ENCODE measurements at places on chromosomes 4 and X.
A peak's percentile ranks its signal among the peaks of the same experiment; 100 is the strongest.

DNA sequence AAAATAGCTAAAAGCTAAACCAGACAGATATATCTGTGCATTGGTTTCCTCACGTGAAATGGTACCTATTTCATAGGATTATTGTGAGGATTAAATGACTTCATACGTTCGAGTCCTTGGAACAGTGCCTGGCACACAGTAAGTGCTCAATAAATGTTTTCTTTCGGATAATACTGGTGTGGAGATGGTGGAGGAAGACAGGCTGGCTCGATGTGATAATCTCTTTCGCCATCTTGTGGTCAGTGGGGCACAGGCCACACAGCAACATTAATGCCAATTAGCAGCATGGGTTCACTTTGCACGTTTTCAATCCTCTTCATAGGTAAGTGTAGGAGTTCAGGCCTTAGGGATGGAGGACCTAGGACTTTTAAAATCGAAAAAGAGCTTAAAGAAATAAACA lies 9.3 kb downstream of the PAGE4 start:
- DNase-seq, result no peak

- no peak for DNase-seq
Observed at GRCh38 chr4:101762534-101762933, 28.0 kb upstream of the BANK1 start.

- DNase-seq, result peak; percentile 78
Observed at GRCh38 chr4:24105327-24106038, 215.6 kb upstream of the PPARGC1A start.

- DNase-seq, result no peak
Observed at GRCh38 chr4:76725039-76725438, 172.9 kb downstream of the SOWAHB start.

GRCh38 chr4:37827030-37827685 lies 672 bp downstream of the PGM2 start:
- DNase-seq, result no peak

DNA sequence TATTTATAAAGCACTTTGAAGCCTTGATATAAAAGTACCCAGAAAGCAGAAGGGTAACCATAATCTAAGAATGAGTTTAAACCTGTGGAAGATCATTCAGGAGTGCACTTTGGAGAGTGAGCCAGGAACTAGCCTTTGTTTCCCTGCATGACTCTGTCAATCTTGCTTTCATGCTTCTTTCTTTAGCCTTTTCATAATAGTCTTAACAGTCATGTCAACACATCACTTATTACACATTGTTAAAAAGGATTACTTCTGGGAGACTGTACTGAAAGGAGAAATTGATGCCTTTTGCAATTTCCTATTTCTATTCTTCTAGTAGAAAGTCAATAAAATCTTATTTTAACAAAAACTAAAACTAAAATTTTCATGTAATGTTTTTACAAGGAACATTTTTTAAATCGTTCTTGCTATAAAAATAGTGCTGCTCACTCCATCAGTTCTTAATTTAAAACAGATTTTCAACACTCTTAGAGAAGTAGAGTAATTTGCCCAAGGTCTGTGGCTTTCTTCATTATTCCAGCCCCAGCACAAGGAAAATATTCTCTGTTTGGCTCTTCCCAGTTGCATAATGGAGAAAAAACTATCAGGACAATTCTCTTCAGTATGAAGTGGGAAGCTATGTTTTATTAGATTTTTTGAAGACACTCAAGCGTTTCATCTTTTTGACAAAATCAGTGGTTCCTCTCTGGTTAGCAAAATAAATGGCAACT lies 35.4 kb upstream of the SPP1 start:
- no peak for DNase-seq

DNA sequence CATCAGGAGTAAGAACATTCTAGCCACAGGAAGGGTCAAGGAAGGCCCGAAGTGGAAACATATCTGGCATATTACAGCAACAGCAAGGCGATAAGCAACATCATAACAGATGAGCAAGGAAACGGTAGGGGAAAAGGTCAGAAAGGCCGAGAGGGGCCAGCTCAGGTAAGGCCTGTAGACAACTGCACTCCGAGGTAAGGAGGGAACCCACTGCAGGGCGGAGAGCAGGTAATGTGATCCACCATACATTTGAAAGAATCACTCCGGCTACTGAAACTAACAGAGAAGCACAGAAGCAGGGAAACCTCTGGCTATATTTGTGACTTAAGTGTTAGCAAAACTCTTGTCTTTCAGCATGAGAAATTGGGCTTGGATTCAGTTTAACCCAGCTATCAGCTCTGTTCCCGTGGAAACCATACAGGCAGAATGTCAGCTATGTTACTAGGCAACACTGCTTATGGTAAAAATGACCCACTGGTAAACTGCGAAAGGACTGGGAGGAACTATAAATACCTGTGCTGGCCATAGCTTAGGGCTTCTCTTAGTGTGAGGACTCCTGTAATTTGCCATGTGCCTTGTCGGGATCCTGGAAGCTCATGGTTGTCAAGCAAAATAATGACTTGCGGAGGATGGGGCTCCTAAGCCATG lies 31.0 kb downstream of the FRYL start:
- DNase-seq, result no peak

- DNase-seq, result no peak
Observed at GRCh38 chrX:8245411-8245810, 74.3 kb upstream of the VCX2 start.

DNA sequence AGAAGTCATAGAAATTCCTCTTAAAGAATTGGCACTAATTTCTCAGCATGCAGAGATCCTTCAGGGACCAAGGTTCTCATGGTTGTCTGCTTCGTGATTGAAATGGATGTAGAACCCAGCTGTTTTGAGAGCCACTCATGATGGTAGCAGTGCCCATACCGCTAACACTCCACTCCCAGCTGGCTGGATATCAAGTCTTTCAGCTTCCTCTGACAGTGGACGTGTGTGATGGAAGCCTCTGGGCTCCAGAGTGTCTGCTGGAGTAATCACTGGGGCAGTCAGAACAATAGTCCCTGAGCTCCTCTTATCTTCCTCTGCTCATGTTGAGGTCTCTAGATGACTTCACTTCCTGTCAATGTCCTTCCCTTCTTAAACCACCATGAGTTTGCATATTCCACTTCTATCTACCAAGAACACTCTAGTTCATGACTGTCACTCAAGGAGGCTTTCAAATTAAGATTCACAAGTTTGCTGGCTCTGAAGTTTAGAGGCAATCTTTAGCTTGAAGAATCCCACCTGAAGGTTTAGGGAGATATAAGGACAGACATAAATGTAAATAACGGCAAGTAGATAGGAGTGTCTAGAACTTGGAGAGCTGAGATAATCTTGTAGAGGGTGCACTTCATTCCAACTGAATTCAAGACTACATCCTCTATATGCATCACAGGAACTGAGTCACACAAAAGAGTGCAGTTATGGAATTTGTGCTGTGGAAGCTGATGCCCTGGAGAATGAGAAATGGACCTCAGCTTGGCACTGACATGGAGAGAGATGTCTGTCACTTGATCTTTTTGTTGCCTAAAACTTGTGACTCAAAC lies 64.5 kb upstream of the WDR1 start:
- DNase-seq, result no peak
